ENCODE measurements at places on chromosomes 12 and 14.
A peak's percentile ranks its signal among the peaks of the same experiment; 100 is the strongest.

DNA sequence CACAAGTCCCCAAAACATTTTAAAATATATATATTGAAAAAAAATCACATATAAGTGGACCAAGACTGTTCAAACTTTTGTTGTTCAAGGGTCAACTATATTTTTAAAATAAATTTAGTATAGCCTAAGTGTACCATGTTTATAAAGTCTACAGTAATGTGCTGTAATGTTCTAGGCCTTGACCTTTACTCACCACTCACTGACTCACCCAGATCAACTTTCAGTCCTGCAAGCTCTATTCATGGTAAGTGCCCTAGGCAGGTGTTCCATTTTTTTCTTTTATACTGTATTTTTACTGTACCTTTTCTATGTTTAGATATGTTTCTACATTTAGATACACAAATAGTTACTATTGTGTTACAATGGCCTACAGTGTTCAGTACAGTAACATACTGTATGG lies 23.4 kb upstream of the TMTC1 start:
- DNase-seq, result no peak

DNA sequence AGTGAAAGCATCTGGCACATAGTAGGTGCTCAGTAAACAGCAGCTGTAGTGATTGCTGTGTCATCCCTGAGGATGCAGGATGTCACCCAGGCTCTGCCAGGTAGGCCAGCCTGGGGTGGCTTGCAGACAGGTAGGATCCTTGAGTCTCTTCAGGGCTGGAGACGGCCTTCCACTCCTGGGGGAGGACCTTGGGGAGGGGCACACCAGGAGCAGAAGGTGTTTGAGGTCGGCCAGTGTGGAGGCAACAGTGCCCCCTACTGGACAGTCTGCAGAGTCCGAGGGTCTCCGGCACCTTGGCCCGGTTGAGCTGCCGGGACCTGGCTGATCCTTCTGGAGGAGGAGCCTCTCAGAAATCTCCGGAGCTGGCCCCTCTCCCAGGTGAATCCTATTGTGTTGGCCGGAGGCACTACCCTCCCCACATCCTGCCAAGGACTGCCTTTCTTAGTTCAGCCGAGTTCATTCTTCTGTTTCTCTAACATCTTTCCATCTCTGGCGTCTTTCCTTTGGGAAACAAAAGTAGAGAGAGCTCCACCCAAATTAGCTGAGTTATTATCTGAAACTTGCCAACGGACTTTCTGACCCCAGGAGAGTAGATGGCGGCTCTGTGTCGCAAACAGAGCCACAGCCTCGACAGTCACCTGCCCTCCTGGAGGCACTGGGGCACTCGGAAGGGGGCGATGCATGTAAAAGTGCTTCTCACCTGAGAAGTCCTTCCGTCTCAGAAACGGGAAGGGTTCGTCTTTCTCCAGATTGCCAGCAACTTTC lies 41.8 kb upstream of the CLMN start:
- DNase-seq, result peak; percentile 63

DNA sequence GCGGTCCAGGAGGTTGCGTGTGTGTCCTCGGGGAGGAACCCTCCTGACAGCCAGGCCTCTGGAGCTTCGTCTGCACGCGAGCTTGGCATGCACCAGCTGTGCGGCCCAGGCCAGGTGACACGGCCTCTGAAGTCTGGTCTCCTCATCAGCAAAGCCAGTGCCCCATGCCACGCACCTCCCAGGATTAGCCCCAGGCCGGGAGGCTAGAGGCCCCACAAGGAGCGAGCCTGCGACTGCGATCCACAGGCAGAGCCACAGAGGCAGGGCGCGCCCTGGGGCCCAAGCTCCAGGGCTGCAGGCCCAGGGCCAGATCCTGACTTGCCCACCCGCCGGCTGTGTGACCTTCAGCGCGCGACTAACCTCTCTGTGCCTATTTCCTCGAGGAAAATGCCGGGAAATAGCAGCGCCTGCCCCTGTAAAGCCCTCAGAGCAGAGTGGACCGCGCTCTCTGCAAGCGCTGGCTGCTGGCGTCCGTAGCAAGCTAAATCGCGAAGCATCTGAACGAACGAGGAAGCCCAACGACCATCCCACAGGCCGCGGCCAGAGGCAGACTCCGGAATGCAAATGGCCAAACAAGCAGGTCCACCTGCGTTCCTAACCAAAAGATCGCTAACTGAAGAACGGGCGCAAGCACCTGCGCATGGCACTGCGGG lies 492 bp upstream of the BTBD6 start:
- DNase-seq, result no peak

DNA sequence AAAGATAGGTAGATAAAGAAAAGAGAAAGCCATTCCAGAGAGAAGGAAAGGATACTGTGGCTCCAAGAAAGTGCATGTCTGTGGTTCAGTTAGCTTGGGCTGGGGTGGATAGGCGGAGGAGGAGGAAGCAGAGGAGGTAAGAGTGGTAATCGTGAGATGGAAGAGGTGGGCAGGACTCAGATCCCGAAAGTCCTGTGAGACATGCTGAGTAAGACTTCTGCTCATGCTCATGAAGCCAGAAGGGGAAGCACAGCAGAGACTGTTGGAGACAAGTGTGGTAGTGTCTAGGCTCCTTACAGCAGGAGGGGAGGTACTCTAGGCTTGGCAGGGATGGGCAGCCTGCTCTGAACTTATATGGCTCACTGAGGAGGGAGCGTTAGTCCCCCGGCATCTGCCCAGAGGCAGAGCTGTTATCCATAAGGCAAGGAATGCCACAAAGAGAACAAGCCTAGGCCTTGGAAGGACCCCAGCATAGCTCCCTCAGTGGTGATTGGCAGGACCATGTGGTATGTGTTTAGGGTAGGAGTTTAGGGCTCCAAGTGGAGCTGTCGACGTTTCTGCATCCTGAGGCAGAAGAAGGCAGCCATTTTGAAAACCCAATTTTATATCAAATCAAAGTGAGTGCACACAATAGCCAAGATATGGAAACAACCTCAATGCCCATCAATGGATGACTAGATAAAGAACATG lies 135.3 kb downstream of the SMOC1 start:
- no peak for DNase-seq

DNA sequence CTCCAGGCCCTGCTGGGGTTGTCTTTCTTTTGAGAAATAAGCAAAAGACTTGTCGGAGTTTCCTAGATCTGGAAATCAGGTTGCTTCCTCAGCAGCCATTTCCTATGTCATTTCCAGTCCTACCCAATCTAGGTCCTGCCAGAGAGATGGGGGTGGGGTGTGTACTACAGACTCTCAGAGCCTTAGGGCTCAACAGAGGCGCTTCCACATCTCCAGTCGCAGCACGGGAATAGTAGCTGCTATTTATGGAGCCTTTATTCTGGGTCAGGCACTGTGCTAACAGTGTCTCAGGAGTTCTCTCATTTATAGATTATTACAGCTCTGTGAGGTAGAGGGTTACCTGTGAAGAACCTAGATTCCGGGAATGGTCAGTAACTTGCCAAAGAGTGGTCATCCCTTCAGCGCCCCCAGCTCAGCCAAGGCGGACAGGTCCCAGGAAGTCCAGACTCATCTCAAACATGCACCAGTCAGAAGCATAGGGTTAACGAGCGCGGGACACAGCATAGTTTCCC lies 21.9 kb downstream of the DHRS2 start:
- DNase-seq, result no peak

DNA sequence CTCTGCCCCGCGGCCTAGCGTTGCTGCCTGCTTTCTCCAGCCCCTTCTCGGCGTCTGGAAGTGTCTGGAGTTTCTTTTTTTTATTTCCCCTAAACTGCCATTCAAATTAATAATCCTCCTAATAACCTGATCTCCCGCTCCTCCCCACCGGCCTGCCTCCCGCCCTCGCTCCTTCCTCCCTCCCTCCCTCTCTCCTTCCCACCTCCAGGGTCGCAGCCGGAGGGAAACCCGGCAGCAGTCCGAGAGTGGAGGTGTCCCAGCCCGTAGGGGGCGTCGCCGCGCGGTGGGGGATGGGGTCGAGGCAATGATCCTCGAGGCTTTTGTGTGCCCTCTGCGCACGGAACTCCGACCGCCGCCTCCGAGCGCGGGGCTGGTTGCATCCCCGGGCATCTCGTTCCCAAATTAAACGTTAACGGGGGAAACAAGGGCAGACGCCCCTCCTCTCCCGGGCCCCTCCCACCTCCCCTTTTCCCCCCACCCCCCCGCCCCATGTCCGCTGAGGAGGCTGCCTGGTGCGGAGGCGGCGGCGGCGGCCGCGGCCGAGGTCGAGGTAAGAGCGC lies 1.0 kb upstream of the SOCS2 start:
- no peak for DNase-seq

DNA sequence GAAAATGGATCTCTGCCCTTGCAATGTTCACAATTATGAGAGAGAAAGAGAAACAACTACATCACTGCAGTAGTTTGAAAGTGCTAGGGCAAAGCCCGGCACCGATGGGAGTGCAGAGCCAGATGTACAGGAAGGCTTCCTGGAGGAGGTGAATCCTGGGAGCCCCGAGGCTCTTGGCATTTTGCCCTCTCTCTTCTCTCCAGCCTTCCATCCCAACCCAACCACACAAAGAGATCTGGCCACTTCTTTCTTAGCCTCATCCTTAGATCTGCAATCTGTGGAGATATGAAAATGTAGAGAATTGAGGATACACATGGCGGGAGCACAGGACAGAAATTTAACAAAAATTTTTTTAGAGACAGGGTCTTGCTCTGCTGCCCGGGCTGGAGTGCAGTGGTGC lies 3.3 kb upstream of the PAPLN start:
- DNase-seq, result no peak

DNA sequence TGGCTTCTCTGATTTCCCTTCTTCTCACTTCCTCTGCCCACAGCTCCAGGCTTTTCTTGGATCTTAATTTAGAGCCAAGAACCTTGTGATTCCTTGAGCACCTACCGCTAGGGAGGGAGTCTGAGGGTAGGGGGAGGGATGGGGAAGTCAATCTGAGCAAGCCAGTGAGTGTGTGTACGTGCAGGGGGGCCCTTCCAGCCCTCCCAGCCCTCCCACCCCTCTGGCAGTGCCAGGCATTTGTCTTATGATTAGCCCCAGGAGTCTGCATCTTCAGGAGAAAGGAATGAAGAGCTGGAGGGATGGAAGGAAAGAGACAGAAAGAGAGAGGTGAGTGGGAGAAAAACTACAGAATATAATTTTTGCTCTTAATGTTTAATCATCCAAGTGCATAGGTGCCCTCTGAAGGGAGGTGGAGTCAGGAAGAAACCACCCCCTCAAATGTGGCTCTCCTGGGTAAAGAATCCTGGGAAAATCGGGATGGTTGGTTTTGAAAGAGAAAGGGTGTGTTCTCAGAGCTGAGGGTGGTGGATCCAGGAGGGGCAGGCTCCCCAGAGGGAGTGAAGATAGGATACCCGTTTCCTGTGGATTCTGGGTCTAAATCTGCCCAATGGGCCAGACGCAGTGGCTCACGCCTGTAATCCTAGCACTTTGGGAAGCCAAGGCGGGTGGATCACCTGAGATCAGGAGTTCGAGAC lies 2.1 kb downstream of the PIANP start:
- DNase-seq, result no peak

DNA sequence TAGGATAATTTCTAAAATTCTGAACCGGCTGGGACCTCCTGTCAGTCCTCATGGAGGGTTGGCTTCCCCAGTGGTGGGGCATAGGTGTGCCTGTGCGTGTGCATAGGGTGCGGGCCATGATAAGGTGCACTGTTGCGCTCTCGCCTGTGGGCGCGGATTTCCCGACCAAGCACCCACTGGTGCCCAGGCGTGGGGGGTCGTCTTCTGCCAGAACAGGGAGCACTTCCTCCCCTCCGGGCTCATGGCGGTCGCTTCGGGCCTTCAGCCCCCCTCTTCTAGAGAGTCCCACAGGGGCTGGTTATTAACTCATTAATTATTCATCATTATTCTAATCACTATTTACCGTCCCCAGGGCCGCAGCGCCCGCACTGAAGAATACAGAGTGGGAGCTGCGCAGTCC lies 2.8 kb downstream of the C1QL4 start:
- no peak for DNase-seq

DNA sequence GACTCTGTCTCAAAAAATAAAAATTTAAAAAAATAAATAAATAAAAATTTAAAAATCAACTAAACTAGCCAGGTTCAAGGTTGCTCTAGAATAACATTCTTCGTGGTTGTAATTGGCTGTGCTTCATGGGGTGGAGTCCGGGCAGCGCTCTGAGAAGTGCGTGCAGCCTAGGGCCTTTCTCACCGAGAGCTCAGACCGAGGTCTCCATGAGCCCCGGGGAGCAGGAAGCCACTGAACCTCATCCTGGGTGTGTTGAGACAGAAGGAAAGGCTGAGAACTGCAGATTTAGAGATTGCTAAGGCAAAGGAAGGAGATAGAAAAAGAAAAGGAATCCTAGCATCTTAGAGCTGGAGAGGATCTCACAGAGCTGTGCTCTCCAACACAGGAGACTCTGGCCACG lies 14.7 kb downstream of the P2RX4 start:
- DNase-seq, result no peak

- DNase-seq, result no peak
Observed at GRCh38 chr12:91817517-91817916, 328.1 kb downstream of the BTG1 start.

DNA sequence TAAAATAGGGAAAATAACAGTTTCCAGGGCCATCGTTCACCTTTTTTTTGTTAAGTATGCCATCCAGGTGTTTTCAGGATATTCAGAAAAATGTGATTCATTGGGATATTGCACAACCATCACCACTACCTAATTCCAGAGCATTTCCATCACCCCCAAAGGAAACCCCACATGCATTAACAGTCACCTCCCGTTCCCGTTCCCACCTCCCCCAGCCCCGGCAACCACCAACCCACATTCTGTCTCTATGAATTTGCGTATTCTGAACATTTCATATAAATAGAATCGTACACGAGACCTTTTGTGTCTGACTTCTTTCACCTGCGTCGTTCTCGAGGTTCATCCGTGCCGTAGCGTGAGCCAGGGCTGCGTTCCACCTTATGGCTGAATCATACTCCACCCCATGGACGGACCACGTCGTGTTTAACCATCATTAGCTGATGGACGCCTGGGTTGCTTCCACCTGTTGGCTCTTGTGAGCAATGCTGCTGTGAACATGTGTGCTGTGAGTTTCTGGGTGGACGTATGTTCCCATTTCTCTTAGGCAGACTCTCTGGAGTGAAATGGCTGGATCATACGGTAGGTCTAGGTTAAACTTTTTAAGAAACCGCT lies 51.0 kb upstream of the NCOR2 start:
- no peak for DNase-seq

DNA sequence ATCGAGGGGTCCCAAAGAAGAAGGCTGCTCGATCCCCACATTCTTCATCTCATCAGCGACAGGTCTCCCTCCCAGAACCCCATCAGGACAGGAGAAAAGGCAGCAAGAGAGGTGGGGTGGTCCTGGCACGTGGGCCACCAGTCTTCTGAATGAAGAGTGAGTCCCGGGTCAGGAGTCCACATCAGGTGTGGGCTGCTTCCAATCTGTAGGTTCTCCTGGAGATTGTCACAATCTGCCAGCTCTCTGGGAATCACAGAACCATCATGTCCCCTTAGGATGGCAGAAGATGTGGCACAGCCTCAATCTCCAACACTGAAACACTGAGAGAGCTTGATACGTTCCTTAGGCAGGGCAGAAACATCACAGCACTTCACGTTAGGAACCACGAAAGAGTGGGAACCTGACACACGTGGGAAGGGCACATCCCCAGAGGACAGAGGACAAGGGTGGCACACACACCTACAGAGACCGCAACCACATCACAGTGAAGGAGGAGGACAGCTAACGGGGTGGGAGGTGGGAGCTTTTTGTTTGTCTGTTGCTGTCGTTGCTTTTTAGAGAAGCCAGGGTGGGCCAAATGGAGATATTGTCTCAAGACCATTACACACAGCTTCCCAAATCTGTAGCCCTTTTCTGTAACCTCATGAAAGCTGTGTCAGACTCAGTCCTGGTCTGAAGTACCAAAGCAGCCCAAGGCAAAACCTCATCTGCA lies 284.5 kb downstream of the DPF3 start:
- DNase-seq, result no peak

- DNase-seq, result no peak
Observed at GRCh38 chr14:104545151-104545941, 34.2 kb upstream of the C14orf180 start.

- DNase-seq, result no peak
Observed at GRCh38 chr14:64510825-64511671, 6.5 kb downstream of the ZBTB1 start.
